Renal cortical epithelial cell (primary cell): ENCODE measurements at places on chromosomes 13 and 19. TPM values are rescaled to one million over a fixed set of nuclear protein-coding genes. Genes with fewer than 3 reads are reported as not detected.
A peak's percentile ranks its signal among the peaks of the same experiment; 100 is the strongest.

DNA sequence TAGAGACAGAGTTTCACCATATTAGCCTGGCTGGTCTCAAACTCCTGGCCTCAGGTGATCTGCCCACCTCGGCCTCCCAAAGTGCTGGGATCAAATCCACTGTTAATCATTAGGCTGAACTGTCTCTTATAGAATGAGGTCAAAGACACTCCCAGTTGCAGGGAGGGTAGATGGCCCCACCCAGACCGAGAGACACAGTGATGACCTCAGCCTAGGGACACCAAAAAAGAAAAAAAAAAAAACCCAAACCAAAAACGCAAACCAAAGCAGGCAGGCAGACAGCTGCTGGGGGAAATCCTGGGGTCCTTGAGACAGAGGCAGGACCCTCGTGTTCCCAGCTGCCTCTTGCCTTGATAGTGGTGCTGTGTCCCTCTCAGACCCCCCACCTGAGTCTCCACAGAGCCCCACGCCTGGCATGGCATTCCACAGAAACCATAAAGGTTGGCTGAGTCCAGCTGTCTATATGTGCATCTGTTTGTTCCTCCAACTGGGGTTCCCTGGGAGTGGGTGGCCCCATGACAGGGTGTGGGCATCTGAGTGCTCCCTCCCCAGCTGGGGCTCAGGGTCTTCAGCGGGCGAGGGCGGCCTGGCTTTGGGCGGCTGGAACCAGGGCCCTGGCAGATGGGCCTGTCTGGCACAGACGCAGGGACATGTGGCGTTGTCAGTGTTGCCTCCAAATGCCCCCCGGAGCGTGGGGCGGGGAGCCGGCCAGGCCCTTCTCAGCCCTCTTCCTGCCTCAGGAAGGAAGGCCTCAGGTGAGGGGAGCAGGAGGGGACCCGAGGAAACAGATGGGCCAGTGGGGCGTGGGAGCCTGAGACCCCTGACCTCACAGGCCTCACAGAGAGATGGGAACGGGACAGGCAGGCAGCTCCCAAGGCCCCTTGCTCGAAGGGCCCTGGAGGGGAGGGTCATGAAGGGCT, 5.2 kb downstream of the DAND5 start:
- no peak for DNase-seq

- DNase-seq: no peak
These were observed 74.7 kb downstream of the KL start for GRCh38 chr13:33090755-33091414.

DNA sequence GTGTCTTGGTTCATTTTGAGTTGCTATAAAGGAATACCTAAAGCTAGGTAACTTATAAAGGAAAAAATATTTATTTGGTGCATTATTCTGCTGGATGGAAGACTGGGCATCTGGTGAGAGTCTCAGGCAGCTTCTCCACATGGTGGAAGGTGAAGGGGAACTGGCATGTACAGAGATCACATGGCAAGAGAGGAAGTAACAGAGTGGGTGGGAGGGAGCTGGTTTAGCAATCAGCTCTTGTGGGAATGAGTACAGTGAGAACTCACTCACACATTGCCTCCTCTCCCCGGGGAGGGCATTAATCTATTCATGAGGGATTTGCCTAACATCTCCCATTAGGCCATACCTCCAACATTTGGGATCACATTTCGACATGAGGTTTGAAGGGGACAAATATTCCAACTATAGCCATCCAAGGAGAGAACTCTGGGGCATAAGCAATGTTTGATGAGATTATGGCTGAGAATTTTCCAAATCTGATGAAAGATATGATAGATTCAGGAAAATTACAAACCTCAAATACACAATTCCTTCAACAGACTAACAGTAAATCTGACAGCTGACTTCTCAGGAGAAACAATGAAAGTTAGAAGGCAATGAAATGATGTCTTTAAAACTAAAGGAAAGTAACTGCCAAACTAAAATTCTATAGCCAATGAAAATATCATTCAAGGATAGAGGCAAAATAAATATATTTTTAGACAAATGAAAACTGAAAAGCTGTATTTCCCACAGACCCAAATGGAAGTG, 52.5 kb downstream of the MTUS2 start:
- DNase-seq: no peak

- DNase-seq: no peak
These were observed 66.5 kb upstream of the ANKRD10 start for GRCh38 chr13:110981379-110981778.

DNA sequence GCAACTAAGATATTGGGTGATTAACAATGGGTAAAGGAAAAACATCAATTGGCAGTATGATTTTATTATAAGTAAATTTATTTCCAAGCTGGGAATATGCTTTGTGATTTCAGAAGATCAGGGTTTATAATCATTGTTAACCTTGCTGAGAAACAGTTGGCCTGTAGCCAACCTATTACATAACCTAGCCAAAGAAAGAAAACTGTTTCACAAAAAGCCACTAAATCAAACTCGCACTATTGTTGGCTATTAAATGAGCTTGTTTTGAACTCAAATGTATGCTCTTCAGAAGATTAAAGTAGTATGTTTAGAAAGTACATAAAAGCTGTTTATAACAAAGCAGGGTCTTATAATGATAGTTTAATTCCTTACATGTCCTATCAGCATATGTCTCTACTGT, 151.7 kb downstream of the LHFPL6 start:
- DNase-seq: peak; percentile 62

DNA sequence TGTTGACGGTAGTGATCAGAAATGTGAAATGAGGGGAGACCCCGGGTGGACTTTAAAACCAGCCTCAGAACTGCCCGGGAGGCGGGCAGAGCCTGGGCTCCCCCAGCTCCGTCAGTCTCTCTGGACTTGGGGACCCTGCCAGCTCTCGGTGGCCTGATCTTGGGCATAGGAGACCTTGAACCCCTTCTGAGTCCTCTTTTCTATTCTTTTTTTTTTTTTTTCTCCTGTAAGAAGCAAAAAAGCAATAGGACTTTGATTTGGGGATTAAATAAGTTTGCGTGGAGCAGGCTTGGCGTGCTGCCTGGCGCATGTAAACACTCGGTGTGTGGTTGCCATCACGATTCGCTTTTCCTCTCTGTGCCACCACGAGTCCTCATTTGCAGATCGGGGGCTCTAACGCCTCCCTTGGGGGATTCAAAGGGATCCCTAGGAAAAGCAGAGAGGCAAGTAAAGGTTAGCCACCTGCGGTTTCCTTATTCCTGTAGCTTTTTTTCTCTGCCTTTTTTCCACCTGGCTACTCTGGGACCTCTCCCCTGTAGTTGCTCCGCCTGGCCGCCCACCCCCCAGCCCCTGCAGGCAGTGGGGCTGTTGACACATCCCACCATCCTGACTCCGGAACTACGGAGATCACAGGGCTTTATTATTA, 1.3 kb downstream of the SAFB start:
- DNase-seq: no peak

- DNase-seq: no peak
These were observed 1979.9 kb upstream of the PRR20A start for GRCh38 chr13:55160867-55161266.

DNA sequence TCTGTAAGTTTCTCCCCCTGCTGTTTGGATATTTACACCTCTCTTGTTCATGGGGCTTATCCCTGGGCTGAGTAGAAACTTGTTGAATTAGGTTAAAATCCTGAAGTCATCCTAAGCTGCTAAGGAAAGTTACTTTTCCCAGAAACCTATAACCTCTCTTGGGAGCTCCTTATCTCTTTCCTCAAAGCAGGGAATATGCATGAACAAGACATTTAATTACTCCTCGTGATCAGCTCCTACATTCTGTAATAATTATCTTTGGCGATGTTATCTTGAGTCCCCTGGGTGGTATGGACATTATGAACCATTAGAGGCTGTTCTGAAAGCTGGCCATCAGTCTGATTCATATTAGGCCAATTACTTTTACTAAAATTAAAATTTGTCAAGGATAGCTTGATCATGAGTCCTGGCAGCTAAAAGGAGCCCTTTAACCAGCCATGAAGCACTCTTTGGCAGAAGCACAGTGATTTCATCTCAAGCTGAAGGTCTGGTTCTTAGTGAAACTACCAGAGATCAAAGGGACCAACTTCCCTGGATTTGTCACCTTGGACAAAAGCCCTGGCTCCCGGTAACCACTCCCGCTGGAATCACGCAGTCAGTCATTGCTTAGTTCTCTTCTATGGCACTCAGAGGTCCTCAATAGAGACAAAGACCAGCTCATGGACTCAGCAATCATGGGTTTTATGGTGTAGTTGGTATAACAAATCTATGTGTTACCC, 811.8 kb downstream of the UQCRFS1 start:
- DNase-seq: no peak

- peak; percentile 38 for DNase-seq
These were observed 5.6 kb downstream of the ZAR1L start for GRCh38 chr13:32309312-32310133.

GRCh38 chr13:41501281-41501680, 43.9 kb downstream of the RGCC start:
- DNase-seq: peak; percentile 46

GRCh38 chr19:46887240-46887782, 26.5 kb downstream of the ARHGAP35 start:
- no peak for DNase-seq

- no peak for DNase-seq
These were observed 1781.7 kb upstream of the PRR20A start for GRCh38 chr13:55359067-55359466.

- DNase-seq: no peak
These were observed 3.1 kb downstream of the KLK14 start for GRCh38 chr19:51079481-51080110.

DNA sequence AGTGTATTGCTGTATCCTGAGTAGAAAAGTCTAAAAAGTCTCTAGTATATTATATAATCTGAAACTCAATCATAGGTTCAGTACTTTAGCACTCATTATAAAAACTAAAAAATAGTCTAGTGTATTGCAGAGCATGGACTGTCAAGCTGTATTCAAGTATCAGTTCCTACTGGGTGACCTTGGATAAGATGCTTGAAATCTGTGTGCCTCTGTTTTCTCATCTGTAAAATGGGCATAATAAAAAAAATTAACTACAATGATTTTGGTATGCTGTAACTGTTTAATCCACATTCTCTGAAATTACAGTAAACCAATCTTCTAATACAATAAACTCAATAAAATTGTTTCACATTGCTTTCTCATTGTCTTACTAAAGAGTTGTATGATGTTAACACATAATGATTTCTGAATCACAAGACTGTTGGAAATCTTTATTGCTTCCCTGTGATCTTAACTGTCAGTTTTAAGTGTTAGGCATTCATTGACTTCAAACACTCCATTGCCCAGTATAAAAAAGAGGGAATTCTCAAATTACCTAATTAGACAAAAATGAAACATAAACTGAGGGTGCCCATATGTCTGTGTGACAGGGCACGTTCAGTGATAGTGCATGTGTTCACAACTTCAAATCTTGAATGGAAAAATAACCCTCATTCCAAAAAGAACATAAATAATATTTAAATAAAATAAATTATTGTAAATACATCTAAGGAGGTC, 2.2 kb downstream of the STARD13 start:
- no peak for DNase-seq

DNA sequence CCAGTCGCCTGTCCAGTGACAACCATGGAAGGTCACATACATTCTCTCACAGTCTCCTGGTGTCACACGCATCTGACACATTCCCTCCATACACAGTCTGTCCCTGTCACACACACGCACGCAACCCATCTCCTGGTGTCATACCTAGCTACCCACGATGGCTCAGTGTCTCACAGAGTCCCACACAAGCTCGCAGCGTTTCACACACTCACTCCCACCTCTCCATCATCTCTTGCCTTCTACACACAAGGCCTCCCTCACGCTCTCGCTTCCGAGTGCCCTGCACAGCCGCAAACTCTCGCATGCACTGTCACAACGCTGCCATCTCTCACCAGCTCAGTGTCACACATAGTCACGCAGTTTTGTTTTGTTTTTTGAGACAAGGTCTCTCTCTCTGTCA, 1.2 kb upstream of the GNG8 start:
- DNase-seq: no peak

- no peak for DNase-seq
These were observed 226.8 kb downstream of the RAP2A start for GRCh38 chr13:97660594-97661260.

DNA sequence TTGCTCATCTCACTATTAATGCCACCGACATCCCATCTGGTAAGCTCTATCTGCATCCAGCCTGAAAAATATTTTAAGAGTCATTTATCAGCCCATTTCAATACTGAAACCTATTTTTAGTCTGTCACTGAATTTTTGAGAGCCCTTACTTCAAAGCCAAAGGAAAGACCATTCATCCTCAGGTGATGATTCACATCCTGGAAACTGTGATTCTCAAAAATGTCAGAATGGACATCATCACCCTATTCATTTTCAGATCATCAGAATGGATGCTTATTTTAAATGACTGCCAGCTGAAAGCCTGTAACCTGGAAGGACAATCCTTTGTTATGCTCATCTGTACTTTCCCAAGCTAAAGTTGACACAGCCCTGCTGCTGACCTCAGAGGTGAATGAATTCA, 27.0 kb downstream of the TNFSF11 start:
- no peak for DNase-seq

DNA sequence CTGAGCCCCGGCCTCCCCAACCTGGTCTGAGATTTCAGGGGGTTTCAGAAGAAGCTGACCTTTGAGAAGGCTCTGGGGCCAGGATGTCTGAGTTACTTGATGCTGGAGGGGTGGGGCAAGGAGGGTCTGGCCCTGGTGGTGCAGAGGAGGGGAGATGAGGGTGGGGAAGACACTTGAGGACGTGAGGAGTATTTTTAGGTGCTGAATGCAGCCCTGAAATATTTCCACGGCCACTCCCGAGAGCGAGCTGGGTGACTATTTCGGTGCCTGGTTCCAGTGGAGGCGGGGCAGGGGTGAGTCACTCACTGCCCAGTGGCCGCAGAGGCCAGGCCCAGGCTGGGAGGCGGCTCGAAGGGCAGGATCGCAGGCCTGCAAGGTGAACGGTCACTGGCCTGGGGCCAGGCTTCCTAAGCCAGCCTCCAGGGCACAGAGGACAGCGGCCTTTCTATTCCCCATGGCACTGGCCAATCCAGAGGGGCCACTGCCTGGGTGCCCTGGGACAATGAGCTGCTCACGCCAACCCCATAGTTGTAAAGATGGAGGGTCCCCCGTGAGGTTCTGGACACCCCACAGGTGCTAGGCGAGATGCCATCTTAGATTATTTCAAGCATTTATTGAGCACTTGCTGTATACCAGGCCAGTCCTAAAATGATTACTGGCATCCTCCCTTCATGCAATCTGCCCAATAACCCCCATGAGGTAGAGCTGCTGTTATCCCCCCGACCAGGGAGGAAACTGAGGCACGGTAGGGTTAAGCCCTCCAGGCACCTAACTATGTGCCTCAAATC, 19.7 kb upstream of the JUND start:
- DNase-seq: peak; percentile 69

Gene AMH
- 1.0 TPM in 1 of 2 replicates, not detected in the other for total RNA-seq

Gene GFY
- total RNA-seq: not detected in 2 replicates

Gene FCAR
- not detected in 2 replicates for total RNA-seq

Gene CARM1
- 18.6 and 37.3 TPM in 2 replicates for total RNA-seq

Gene IGFLR1
- total RNA-seq: 0.52 and 1.8 TPM in 2 replicates
